ENCODE measurements at places on chromosomes 1 and 21.

DNA sequence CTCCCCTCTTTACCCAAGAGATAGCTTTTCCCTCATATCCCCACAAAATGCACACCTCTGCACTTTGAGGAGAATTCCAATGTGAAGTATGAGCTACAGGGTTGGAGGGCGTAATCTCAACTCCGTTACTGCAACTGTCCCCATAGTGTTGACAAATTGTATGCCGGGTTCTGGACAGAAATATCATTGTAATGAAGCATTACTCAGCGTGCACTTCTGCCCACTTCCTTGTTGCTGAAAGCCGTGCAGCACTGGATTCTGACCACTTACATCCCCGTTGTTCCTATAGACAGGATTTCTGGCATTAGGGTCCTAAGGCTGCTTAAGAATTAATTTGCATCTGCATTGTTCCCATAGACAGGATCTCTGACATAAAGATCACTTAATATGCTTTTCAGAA, 205.6 kb downstream of the RHOU start:
- H3K4me1 ChIP-seq, result peaks cover 41% of the 10 kb centered on the region
- peaks cover 12% of the 10 kb centered on the region for H3K27me3 ChIP-seq
- H3K4me3 ChIP-seq, result no peak overlapping the region

DNA sequence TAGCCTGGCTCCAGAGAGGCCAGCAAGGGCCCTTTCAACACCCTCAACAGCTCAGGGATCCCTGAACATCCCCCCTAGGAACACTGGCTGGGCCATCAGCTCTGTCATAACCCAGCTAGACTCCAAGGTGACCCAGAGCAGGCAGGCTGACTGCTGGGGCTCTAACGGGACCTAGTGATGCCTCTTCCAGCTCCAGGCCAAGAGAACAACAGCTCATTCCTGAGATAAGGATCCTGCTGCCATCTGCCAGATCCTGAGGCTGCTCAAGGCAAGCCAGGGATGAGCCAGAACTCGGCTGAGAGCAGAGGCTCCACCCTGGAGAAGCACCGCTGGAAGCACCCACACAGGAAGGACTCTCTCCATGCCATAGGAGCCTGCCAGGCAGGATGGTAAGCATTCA, 2.0 kb downstream of the VSIG8 start:
- H3K27me3 ChIP-seq, result peaks cover 18% of the 10 kb centered on the region
- no peaks in the 10 kb centered on the region for H3K4me1 ChIP-seq
- no peak overlapping the region for H3K4me3 ChIP-seq
- H3K36me3 ChIP-seq, result no peaks in the 10 kb centered on the region
- DNase-seq, result no peak

GRCh38 chr21:41091616-41092015, 76.3 kb upstream of the BACE2 start:
- no peaks in the 10 kb centered on the region for H3K4me1 ChIP-seq
- H3K36me3 ChIP-seq, result no peaks in the 10 kb centered on the region
- DNase-seq, result no peak
- no peaks in the 10 kb centered on the region for H3K27me3 ChIP-seq
- H3K4me3 ChIP-seq, result no peak overlapping the region

- H3K36me3 ChIP-seq, result peaks cover 9% of the 10 kb centered on the region
- no peak overlapping the region for H3K27ac ChIP-seq
- H3K27me3 ChIP-seq, result no peaks in the 10 kb centered on the region
- no peak for DNase-seq
Measured at GRCh38 chr1:198245379-198245778, 88.6 kb downstream of the NEK7 start.

GRCh38 chr1:63843010-63843409, 69.2 kb downstream of the ROR1 start:
- H3K4me3 ChIP-seq, result no peak overlapping the region
- DNase-seq, result no peak
- no peaks in the 10 kb centered on the region for H3K36me3 ChIP-seq
- H3K4me1 ChIP-seq, result no peaks in the 10 kb centered on the region
- peaks cover 3% of the 10 kb centered on the region for H3K27me3 ChIP-seq

DNA sequence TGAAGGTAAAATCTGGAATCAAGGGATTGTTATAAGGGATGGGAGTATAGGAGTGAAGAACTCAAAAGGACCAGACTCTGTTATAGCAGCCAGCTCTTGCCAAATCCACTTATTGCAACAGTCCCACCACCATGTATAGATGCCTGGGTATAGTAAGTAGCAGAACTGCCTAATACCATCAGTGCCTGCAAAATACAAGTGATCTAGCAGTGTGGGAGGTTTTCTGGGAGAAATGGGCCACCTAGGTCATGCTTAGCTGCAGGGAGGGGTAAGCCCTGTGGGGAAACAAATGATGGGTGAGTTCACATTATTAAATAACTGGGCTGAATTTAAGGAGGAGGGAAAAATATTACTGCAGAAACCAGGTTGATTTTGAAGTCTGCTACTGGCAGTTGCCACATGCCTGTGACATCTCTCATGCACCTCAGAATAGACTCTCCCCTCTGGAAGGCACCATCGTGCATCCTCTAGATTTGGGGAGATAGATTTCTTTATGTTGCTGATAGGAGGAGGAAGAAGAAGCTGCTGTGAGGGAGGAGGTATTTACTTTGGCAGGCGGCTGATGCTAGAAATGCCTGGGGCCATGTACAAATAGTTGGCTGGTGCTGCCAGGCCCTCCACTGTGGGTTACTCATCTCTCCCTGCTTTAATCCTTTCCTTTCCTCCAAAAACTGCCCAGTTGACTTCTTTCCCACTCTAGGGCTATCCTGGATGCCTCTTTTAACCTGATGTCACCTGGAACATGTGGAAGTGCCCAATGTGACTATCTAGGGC, 27.5 kb downstream of the HLX start:
- H3K4me1 ChIP-seq, result no peaks in the 10 kb centered on the region
- no peaks in the 10 kb centered on the region for H3K36me3 ChIP-seq
- no peak overlapping the region for H3K4me3 ChIP-seq
- H3K27ac ChIP-seq, result no peak overlapping the region

DNA sequence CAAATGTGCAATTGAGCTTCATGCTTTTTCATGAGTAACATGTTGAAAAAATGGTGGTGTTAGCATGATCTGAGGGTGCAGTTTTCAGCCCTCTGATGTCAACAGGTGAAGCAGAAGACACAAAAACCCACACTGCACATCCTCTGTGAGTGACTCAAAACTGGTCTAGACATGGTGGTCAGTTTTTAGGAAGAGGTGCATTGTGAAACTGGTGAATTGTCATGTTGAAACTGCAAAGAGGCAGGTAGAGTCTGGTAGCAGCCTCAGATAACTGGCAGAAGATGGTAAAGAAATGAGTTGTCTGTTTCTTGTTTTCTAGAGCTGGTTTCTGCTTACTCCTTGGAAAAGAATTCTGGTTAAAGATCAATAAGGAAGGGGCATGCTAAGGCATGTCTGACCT, 97.3 kb upstream of the HMCN1 start:
- H3K36me3 ChIP-seq, result peaks cover 12% of the 10 kb centered on the region
- H3K27me3 ChIP-seq, result no peaks in the 10 kb centered on the region
- H3K4me3 ChIP-seq, result no peak overlapping the region
- H3K4me1 ChIP-seq, result peaks cover 16% of the 10 kb centered on the region
- H3K27ac ChIP-seq, result peak overlapping the region; percentile 80
- peak; percentile 39 for DNase-seq

DNA sequence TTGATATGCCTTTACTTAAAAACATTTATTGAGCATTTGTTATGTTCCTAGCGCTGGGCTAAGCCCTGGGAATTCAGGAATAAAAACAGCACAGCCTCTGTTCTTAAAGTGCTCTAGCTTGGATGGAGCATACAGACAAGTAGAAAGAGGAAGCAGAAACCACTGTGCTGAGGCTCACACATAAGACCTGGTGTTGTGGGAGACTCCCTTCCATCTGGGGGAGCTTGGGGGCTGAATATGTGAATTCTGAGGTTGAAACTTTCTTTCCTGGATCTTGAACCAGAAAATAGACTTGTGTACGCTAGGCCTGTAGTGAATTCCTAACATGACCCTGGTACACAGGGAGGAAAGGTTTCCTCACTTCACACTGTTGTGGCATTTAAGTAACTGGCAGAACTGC, 209.9 kb downstream of the ZNF326 start:
- no peaks in the 10 kb centered on the region for H3K4me1 ChIP-seq
- H3K27ac ChIP-seq, result no peak overlapping the region
- H3K27me3 ChIP-seq, result no peaks in the 10 kb centered on the region
- no peak overlapping the region for H3K4me3 ChIP-seq

DNA sequence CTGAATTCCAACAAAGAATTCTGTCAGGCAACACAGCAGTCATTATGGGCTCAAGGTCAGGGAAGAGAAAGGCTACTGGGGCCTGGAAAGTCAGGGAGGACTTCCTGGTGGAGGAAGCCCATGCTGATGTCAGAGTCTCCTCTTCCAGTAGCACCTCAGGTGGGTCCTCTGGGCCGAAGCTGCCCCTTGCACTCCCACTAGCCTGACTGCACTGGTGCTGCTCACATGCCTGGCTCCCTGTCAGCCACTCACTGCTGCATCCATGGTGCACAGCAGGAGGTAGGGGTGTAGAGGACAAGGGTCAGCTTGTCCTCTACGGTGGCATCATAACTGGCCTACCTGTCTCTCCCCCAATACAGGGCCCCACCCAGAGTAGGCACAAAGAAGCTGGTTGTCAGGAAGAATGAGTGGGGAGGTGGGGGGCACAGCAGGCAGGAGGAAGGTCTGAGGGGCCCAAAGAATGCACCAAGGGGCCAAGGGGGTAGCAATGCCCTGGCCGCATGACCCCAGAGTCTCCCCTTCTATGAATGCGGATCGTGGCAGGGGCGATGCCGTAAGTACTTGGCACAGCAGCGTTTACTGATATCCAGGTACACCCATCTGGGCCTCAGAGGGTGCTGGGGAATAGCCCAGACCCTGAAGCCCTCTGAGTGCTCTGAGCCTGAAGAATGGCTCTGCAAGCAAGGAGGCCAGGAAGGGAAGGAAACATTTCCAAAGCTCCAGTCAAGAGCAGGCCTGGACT, 80.3 kb downstream of the GLIS1 start:
- no peak overlapping the region for H3K27ac ChIP-seq
- no peak overlapping the region for H3K4me3 ChIP-seq
- H3K27me3 ChIP-seq, result peaks cover 47% of the 10 kb centered on the region
- H3K4me1 ChIP-seq, result no peaks in the 10 kb centered on the region
- H3K36me3 ChIP-seq, result no peaks in the 10 kb centered on the region

DNA sequence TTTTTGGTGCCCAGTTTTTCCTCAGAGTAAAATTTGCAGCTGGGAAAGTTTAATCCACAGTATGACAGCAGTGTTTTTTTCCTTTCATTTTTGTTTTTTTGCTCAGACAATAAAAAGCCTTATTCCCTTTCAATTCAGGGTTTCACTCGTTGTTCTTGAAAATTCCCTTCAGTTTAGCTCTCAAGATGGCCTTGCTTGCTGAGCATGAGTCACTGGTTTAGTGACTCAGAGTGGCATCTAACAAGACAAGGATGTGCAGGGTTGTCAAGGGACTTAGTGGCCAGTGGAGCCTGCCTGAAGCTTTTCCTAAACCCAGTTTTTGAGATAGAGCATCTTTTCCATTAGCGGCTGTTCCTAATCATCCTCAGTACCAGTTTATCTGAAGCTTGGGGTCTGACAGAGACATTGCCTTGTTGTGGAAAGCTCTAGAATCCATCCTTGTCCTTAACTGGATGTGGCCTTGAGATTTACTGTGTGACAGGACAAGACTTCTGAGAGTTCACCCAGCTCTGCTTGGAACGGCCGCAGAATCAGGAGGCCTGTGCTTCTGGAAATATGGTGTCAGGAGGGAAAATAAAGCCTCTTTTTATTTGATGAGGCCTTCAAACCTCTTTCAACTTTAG, 48.4 kb upstream of the DNAJC6 start:
- H3K4me3 ChIP-seq, result no peak overlapping the region
- H3K27me3 ChIP-seq, result peaks cover 25% of the 10 kb centered on the region
- H3K27ac ChIP-seq, result no peak overlapping the region
- no peaks in the 10 kb centered on the region for H3K36me3 ChIP-seq

DNA sequence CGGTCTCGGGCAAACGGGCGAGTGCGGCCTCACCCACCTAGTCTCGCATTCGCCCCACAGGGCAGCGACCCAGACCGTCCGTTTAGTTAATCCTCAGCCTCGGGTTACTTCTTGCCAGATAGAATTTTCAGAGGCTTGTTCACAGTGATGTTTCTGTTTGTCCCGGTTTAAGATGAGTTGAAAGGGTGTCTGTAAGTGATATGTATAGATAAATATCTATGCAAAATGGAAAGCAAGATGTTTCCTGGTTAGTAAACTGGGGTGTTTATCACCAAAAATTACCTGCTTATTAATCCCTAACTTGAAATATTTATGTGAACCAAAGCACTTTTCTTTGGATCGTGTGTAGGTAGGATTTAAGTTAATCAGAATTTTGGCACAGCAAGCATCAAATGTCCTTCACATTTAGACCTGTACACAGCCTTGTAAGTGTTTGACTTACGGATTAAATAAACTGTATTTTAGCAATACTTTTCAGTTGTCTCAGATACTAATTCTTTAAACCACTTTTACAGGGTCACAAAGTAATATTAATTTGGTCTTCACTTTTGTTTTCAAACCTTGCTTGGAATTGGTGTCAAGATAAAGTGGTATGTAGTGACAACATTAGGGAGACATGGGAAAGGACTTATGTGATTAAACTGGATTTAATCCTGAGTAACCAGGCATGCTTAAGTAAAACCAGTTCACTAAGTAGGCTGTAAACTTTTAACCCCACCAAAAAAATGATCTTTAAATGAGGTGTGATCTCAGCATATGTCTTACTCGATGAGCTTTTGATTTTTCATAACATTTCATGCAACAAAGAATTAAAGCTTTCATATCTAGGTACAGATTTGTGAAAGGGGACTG, 914 bp downstream of the ZNF326 start:
- no peak for DNase-seq
- peaks cover 32% of the 10 kb centered on the region for H3K4me1 ChIP-seq
- H3K4me3 ChIP-seq, result peak overlapping the region; percentile 94
- peak overlapping the region; percentile 93 for H3K27ac ChIP-seq

GRCh38 chr1:184158896-184159681, 107.6 kb downstream of the TSEN15 start:
- H3K27ac ChIP-seq, result no peak overlapping the region
- no peaks in the 10 kb centered on the region for H3K4me1 ChIP-seq
- H3K27me3 ChIP-seq, result peaks cover 6% of the 10 kb centered on the region
- DNase-seq, result no peak
- no peak overlapping the region for H3K4me3 ChIP-seq

- peaks cover 1% of the 10 kb centered on the region for H3K36me3 ChIP-seq
- no peak overlapping the region for H3K4me3 ChIP-seq
- DNase-seq, result no peak
Measured at GRCh38 chr1:226942392-226942791, 2.3 kb downstream of the COQ8A start.

- no peak overlapping the region for H3K4me3 ChIP-seq
- H3K27ac ChIP-seq, result no peak overlapping the region
- H3K4me1 ChIP-seq, result peaks cover 6% of the 10 kb centered on the region
- peaks cover 4% of the 10 kb centered on the region for H3K27me3 ChIP-seq
- no peaks in the 10 kb centered on the region for H3K36me3 ChIP-seq
Measured at GRCh38 chr1:223423641-223424233, 30.5 kb downstream of the CCDC185 start.

GRCh38 chr1:157781048-157781447, 4.1 kb upstream of the FCRL2 start:
- no peak overlapping the region for H3K27ac ChIP-seq
- no peak overlapping the region for H3K4me3 ChIP-seq
- H3K36me3 ChIP-seq, result no peaks in the 10 kb centered on the region
- H3K4me1 ChIP-seq, result no peaks in the 10 kb centered on the region
- DNase-seq, result no peak
- H3K27me3 ChIP-seq, result no peaks in the 10 kb centered on the region

Data from activated naive CD4-positive, alpha-beta T cell treated with anti-CD3 and anti-CD28 coated beads, Interleukin-2, amount 10 ng/mL, durations not matched to agents 7 days and 5 days (primary cell).